ENCODE measurements at places on chromosomes 16 and 17. TPM values are rescaled to one million over a fixed set of nuclear protein-coding genes. Genes with fewer than 3 reads are reported as not detected.

- no peak for DNase-seq
Observed at GRCh38 chr16:66476328-66477027, 49.4 kb downstream of the BEAN1 start.

- no peak for DNase-seq
Observed at GRCh38 chr16:80671281-80671849, 130.6 kb downstream of the DYNLRB2 start.

GRCh38 chr16:28494121-28494851 lies at the start of gene APOBR:
TSS of gene APOBR (plus strand) at chr16:28494643. CDS start at chr16:28494682, 39 bp downstream.
- no peak for DNase-seq

- DNase-seq, result no peak
Observed at GRCh38 chr17:76446449-76447231, 6.3 kb downstream of the UBE2O start.

DNA sequence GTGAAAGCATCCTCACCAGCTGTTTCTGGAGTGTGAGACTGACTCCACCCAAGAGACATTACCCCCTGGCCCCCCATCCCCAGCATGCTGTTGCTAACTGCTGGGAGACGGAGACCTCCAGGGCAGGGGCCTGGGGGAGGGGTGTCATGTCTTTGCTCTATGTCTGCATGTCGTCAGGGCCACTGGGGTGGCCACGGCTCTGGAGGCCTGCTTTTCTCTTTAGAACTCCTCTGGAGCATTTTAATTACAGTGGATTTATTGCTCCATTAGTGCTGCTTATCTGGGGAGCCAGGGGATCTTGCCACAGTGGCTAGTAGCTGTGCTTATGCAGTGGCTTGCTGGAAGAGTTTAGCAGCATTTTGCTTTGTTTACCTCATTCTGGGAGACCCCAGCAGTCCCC lies 32.3 kb downstream of the CLEC16A start:
- DNase-seq, result no peak

DNA sequence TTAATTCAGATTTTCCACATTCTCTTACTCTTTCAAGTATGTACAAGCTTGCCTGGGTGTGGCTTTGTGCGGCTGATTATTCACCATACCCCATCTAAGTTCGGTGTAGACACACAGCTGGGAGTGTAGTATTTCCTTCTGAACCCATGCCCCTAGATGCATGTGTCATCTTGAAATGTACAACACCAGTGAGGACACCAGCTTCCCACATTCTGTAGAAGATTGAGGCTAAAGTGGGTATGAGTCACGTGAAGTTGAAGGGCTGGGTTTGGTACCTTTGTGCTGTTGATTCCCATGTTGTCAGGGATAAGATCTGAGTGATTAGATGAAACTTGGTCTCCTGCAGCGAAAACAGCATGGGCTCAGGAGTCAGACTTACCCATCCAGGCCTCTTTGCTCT lies 14.6 kb upstream of the DHX8 start:
- DNase-seq, result no peak

- DNase-seq, result no peak
Observed at GRCh38 chr16:4158143-4159093, 42.2 kb upstream of the ADCY9 start.

GRCh38 chr16:56549161-56549560 lies 15.7 kb upstream of the MT4 start:
- DNase-seq, result no peak

GRCh38 chr17:81060416-81060815 lies 25.5 kb downstream of the BAIAP2 start:
- no peak for DNase-seq

GRCh38 chr16:73945631-73946030 lies 351.0 kb upstream of the PSMD7 start:
- no peak for DNase-seq

- no peak for DNase-seq
Observed at GRCh38 chr16:65655802-65656201, 533.9 kb upstream of the CDH11 start.

GRCh38 chr17:42153919-42154742 lies 658 bp downstream of the RAB5C start:
- DNase-seq, result no peak

- DNase-seq, result no peak
Observed at GRCh38 chr16:27514806-27515205, 34.9 kb downstream of the GTF3C1 start.

DNA sequence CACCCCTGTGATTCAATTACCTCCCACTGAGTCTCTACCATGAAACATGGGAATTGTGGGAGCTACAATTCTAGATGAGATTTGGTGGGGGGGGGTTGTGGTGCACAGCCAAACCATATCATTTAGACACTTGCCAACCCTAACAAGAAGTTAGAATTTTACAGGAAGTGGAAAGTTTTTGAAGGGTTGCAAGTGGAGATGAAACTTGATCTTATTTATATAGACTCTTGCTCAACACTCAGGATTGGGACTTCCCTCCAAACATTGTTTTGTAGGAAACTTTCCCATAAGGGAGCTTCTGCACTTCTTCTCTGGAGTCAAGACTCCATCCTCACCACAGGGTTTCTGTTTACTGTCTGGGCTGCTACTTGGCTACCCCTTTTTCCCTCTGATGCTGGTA lies 266.7 kb upstream of the CDH11 start:
- no peak for DNase-seq

Gene C16orf96
- 1.2 TPM for total RNA-seq

Gene GAST
- total RNA-seq, result 32.0 TPM

Gene JMJD6
- 24.1 TPM for total RNA-seq

Gene USP43
- 9.7 TPM for total RNA-seq

Gene APOH
- 0.27 TPM for total RNA-seq

Gene TMEM100
- 1.2 TPM for total RNA-seq

Gene HBQ1
- 0.84 TPM for total RNA-seq

Gene C16orf54
- total RNA-seq, result 0.17 TPM

Gene JPH3
- total RNA-seq, result 26.4 TPM

Gene KRTAP4-2
- total RNA-seq, result not detected

Gene SLC6A2
- not detected for total RNA-seq
